ENCODE measurements at places on chromosomes 12 and 14.

GRCh38 chr14:24694680-24695079, 60.7 kb upstream of the GZMB start:
- no peak for DNase-seq

DNA sequence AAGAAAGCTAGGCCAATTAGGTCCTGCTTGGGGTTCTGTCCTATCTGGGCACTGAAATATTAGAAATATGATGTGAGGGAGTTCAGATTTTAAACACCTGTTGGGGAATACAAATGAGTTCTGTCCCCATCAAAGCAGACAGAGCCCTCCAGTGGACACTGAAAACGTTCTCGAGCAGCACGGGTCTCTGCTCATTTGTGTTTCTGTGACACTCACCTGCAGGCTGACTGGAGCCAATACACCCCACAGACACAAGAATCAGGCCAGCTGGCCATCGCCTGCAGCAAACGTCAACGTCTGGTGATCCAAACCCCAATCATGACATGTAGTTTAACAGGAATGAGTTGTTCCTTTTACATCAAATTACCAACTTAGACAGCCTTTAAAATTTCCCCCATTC, 493.4 kb upstream of the TMEM132C start:
- DNase-seq = no peak

DNA sequence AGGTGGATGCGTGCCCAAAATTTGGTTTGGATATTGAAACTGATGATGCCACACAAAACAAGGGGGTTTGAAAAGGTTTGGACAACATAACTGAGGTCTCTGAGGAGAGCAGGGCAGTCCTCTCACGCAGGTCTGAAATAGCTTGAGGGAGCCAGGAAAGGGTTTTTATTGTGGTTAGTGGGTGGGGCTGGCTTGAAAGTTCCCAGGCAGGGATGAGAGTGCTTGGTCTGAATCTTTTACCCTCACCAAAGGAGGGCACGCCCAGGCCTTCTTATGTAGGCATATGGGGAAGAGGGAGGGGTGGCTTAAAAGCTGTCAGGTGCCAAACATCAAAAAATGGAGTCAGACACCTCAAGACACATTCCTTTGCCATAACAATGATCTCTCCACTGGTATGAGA, 493.1 kb upstream of the CCDC196 start:
- no peak for DNase-seq

- no peak for DNase-seq
Observed at GRCh38 chr14:44962334-44963043, 499 bp downstream of the TOGARAM1 start.

- DNase-seq = no peak
Observed at GRCh38 chr12:2285462-2285861, 232.7 kb downstream of the CACNA1C start.

GRCh38 chr12:123897221-123897620, 75.4 kb downstream of the CCDC92 start:
- DNase-seq = no peak

DNA sequence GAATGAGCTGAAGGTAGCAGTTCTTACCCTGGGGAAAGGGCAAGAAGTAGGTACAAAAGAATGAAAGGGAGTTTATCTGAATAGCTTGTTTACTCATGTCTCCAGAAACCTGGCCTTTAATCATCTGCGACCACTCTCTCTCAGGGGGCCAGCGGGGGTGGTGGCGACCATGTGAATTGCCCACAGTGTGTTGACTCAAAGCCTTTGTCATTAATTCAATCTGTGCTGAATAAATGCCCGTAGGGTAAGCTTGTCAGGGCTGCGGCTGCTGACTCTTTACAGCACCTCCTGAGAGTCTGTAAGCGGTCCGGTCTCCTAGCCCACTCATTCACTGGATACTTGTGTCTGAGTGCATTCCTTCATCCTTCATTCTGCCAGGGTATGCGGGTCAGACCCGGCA, 874.4 kb downstream of the SLC6A15 start:
- no peak for DNase-seq

GRCh38 chr12:107779077-107779831, 4.8 kb downstream of the ASCL4 start:
- no peak for DNase-seq

- no peak for DNase-seq
Observed at GRCh38 chr12:55797550-55797949, 20.0 kb downstream of the SARNP start.

DNA sequence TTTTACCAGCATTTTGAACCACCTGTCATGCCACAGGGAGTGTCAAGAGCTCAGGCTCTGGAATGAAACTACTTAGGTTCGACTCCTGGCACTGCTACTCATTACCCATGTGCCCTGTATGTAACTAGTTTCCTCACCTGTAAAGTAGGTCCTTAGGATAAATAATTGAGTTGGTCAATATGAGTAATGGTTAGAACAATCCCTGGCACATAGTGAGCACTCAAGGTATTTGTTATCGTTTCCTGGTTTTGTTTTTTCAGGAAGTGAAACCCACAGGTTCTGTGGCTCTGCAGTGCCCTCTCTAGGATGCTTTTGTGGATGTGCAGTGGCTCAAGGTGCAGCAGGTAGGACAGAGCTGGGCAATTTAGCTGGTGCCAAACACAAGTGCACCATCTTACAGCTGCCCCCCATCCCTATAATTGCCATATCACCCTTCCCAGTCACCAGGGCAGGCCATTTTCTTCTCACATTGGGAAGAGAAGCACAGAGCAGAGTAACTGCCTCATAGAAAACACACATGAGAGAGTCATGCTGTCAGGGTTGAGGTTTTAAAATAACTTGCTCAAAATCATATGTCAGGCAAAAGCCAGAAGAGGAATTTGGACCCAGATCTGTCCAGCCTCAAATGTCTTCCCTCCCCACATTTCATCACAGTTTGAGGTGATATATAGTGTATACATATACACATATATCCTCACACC, 297.5 kb downstream of the RPAP3 start:
- DNase-seq = no peak

DNA sequence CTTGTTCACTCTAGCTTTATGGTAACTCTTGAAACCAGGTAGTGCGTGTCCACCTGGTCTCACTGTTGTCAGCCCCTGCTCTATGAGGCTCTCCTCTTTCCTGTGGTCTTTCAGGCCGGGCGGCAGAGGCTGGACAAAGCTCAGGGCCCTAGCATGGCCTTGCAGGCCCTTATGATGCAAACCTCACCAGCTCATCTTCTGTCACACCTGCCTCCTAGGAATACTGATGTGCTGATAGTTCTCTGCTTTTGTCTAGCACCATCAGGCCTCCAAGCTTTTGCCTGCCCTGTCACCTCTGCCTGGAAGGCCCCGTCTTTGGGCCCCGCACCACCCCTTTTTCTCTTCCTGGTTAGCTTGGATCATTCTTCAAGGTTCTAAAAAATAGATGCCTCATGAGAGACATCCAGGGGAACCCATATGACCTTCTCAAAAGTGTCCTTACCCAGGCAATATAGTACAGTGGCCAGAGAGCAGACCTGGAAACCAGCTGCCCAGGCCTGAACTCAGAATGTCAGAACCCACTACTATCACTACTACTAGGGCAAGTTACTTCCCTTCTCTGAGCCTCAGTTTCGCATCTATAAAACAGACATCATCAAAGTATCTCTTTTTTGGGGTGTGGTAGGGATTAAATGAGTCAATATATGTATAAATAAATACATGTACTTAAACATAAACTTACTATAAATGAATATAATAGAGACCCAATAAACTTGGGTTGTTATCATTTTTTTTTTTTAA, 91.7 kb downstream of the ZFP36L1 start:
- no peak for DNase-seq

DNA sequence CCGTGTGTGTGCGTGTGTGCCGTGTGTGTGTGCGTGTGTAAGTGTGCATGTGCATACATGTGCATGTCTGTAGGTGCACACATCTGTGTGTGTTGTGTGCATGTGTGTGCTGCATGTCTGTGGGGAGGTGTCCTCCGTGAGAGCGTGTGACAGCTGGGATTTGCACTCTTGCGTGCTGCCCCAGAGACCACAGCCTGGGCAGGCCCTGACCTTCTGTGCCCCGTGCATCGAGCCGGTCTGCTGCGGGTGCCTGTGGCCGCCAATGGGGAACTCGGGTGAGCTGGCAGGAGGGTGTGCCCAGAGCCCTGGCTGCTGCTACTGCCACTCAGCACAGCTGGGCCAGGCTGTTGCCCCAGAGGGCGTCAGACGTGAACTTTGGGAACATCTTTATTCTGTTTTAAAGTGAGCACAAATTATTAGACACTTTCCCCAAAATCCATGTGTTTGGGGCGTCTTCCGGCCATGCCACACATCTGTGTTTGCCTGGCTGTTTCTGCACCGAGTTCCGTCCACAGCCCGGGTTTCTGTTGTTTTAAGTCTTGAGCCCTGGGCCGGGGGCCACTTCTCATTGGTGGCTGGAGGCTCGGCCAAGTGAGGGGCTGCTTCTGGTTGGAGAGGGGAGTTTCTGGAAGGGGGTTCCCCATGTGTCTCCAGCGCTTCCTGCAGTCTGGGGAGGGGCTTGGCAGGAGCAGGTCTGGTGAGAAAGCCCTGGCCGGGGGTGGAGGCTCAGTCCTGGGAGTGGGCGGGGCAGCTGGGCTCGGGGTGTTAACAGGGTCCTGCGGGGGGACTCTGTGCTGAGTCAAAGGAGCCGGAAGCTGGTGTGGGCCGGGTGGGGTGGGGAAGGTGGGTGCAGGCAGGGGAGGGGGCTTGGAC, 7.6 kb downstream of the CEP170B start:
- no peak for DNase-seq

DNA sequence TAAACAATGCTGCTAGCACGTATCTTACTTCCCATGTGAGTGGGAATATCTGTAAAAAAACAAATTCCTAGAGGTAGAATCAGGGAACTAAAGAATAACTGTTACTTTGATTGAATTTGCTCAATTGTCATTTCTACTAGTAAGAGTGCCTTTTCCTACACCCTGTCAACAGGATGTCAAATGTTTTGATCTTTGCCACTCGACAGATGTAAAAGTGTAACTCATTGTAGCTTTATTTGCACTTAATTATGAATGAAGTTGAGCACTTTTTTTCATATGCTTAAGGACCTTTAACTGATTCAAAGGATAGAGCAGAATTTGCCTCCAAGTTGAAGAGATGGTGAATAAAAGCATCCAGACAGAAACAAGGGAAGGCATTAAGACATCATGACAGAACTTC, 104.5 kb downstream of the PPP1R12A start:
- no peak for DNase-seq
